Naive thymus-derived CD4-positive, alpha-beta T cell (primary cell): ENCODE measurements at places on chromosomes 7 and 10. TPM values are rescaled to one million over a fixed set of nuclear protein-coding genes. Genes with fewer than 3 reads are reported as not detected.

The CALML5 gene
- not detected for total RNA-seq

The DRGX gene
- total RNA-seq = not detected

The HOGA1 gene
- not detected for total RNA-seq

The TMEM120A gene
- total RNA-seq = 19.1 TPM

The ELOVL3 gene
- total RNA-seq = not detected

The CNNM1 gene
- 0.57 TPM for total RNA-seq

The ADRB1 gene
- not detected for total RNA-seq

The STK32C gene
- total RNA-seq = 11.8 TPM

The C7orf33 gene
- not detected for total RNA-seq

The DNAJC30 gene
- total RNA-seq = 13.4 TPM

The ASB4 gene
- total RNA-seq = not detected

The DDC gene
- total RNA-seq = not detected

The TLX1 gene
- total RNA-seq = not detected

The DEPP1 gene
- 0.24 TPM for total RNA-seq

The CHCHD1 gene
- total RNA-seq = 17.1 TPM

The ERVW-1 gene
- total RNA-seq = not detected in 2 replicates

The FAM25G gene
- total RNA-seq = not detected in 2 replicates

The SORCS1 gene
- not detected for total RNA-seq

The CALML3 gene
- total RNA-seq = not detected

The PDGFA gene
- 0.64 TPM for total RNA-seq

The ANKRD61 gene
- not detected for total RNA-seq

The SLC39A12 gene
- not detected for total RNA-seq

The ZYX gene
- total RNA-seq = 124 TPM

The SPDYE2 gene
- total RNA-seq = 0.32 TPM

The NEUROG3 gene
- total RNA-seq = not detected

The NEBL gene
- total RNA-seq = 1.4 TPM

The OPN1SW gene
- not detected for total RNA-seq

The ENO4 gene
- total RNA-seq = not detected

The INPP5F gene
- 12.1 TPM for total RNA-seq

The LLCFC1 gene
- 0.76 TPM for total RNA-seq

The LFNG gene
- 151 TPM for total RNA-seq

The ATG9B gene
- total RNA-seq = 18.1 TPM

The BBS9 gene
- total RNA-seq = 23.2 TPM

The METTL27 gene
- total RNA-seq = 1.8 TPM

The ADAM12 gene
- 0.58 TPM for total RNA-seq

The SFRP5 gene
- total RNA-seq = not detected in 2 replicates

The ZNF727 gene
- total RNA-seq = 0.29 TPM

The SPAM1 gene
- total RNA-seq = not detected

The NCF1 gene
- 7.7 TPM for total RNA-seq

The THSD7A gene
- total RNA-seq = not detected

The INHBA gene
- 0.16 TPM for total RNA-seq

The UCMA gene
- total RNA-seq = not detected

The ANXA8L1 gene
- not detected for total RNA-seq

The MAGI2 gene
- total RNA-seq = 0.14 TPM

The FAM185A gene
- total RNA-seq = 12.8 TPM

The POLR2J3 gene
- 113 TPM for total RNA-seq

The FAM25A gene
- not detected for total RNA-seq

The AGAP6 gene
- 19.5 TPM for total RNA-seq

The MNX1 gene
- total RNA-seq = not detected in 2 replicates

The UTF1 gene
- not detected for total RNA-seq

The DGKI gene
- total RNA-seq = not detected

The ZNF722 gene
- not detected for total RNA-seq
